ENCODE measurements at places on chromosomes 2 and 18.

GRCh38 chr2:9497017-9497416 lies 22.7 kb downstream of the IAH1 start:
- DNase-seq: peak; percentile 16

GRCh38 chr2:50491541-50492476 lies 540.1 kb downstream of the NRXN1 start:
- peak; percentile 45 for DNase-seq

DNA sequence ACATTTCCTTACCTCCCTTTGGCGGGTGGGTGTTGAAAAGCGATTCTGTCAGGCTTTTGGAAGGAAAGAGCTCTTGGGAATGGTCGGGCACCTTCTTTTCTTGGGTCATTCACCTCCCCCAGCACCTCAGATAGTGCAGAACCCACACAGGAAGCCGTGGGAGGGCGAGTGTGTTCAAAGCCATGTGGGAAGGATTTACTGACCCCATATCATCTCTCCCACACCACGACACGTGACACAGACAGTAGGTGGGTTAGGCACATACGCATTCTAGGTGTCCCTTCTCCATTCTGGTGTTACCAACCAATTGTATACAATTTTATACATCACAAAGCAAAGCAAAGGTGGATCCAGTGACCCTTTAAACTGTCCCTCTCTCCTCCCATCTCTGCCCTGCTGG lies 263.7 kb upstream of the REV1 start:
- DNase-seq: no peak

- no peak for DNase-seq
Observed at GRCh38 chr2:9681427-9681817, 50.6 kb upstream of the YWHAQ start.

- no peak for DNase-seq
Observed at GRCh38 chr2:234102112-234102511, 51.6 kb downstream of the SPP2 start.

DNA sequence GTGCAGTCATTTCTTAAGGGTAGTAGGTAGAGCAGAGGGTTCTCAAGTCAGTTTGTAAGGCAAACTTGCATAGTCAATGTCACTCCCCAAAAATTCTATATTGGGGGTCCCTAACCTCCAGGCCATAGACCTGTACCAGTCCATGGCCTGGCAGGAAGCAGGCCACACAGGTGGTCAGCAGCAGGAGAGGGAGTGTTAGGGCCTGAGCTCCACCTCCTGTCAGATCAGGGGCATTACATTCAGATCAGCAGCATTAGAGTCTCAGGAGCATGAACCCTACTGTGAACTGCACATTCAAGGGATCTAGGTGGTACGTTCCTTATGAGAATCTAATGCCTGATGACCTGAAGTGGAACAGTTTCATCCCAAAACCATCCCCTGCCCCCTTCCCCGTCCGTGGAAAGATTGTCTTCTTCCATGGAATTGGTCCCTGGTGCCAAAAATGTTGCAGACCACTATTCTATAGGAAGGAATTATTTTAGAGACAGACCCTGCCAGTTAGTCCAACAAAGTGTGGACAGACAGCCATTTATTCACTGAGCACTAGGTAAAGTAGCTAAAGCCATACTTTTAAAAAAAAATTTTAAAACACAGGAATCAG lies 6.7 kb downstream of the COA5 start:
- peak; percentile 51 for DNase-seq

DNA sequence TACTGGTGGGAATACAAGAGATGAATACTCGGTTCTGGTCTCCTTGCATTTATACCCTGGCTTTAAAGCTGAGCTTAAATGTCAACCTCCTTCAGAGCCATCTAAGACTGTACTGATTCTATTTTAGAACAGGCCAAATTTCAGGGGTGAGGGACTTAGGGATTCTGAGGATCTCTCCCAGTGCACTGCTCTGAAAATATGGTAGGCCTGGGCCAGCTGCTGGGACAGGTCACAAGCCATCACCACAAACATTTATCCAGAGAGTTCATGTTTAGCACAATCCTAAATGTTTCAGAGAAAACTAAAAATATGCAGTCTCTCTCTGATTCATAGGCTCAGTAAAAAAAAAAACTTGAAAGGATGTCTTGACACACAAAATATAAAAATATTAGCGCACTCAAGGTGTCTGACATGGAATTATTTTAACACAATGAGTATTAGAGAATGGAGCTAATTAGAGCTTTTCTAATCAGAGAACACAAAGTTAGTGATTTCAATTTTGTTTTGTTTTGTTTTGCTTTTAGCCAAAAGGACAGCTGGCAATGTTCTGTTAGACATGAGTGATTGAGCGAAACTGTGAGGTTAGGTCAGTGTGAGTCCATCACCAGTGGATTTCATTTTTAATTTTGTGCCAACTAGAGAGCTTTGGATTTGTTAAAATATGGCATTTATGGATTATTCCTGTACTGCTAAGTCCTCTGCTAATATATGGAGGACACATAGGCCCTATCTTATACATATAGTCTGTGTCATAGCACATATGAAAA lies 38.8 kb downstream of the MFSD6 start:
- no peak for DNase-seq

All from erythroblast (primary cell).